T47D (cell line): ENCODE measurements at places on chromosomes 7 and 10.

DNA sequence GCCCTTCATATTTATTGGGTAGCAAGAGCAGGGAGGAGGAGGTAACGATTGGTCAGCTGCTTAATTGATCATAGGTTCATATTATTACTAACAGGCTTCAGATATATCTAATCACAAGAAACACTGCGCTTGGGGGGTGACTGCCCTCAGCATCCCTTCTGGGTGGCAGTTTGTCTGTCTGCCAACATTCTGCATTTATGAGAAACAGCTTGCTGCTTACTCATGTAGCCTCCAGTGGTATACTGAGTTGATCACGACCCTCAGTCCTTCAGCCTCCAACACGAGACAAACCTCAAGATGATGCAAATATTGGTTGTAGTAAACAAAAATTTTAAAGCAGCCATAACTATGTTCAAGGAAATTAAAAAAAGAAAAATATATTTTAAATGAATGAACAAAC lies 657.8 kb upstream of the PHF14 start:
- DNase-seq, result no peak

- no peak for DNase-seq
Measured at GRCh38 chr10:5956146-5956936, 21.0 kb downstream of the IL15RA start.

DNA sequence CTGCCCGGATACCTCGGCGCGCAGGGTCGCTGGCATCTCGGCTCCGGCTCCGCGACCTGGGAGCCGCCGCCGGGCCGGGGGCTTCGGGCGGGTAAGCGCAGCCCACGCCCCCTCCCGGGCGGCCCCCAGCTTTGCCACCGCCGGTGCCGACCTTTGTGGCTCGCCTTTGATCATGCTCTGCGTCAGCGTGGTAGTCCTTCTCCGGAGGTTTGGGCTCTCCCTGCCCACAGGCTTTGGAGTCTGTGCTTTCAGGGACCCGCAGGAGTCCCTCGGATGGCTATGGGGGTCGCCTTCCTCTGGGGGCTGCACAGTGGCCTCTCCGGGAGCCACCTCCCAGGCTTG lies 7.3 kb downstream of the ATP6V1F start:
- no peak for DNase-seq

- DNase-seq, result no peak
Measured at GRCh38 chr7:139762886-139763285, 14.9 kb downstream of the HIPK2 start.

DNA sequence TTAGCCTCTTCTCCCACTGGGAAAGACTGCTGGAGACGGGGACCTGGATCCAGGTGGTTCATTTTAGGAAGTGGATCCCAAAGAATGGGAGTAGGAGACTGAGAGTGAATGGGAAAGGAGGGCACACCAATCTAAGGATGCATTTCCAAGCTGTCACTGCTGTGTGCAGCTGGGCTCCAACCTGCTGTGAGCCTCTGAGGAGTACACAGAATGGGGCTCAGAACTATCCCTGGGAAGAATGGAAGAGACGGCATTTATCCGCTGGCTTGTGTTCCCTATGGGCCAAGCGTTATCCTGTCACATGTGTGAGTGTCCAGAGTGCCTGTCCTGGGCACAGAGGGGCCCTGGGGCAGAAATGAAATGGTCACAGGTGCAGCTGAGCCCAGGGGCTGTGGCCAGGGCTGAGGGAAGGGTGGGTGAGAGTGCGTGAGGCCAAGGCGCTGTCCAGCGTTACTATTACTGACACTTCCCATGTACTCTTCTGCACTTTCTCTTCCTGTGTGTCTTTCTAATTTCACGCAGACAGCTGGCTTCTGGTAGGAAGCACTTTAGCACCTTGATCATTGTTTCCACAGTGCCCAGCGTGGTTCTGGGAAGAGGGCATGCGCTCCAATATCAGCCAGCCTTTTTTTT lies 35.4 kb upstream of the PODXL start:
- DNase-seq, result no peak

GRCh38 chr7:154693661-154694060 lies 309.3 kb downstream of the PAXIP1 start:
- no peak for DNase-seq

- no peak for DNase-seq
Measured at GRCh38 chr10:94220717-94221116, 142.0 kb downstream of the NOC3L start.

DNA sequence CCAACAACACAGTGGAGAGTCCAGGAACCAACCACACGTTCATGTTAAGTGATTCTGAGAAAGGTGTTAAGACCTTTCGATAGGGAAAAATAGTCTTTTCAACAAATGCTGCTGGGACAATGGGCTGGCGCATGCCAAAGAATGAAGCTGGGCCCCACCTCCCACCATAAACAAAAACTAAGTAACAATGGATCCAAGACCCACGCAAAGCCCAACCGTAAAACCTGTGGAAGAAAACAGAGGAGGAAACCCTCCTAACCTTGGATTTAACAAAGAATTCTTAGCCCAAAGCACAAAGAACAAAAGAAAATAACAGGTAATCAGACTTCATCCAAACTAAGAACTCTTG lies 272.8 kb downstream of the ELFN1 start:
- DNase-seq, result no peak

DNA sequence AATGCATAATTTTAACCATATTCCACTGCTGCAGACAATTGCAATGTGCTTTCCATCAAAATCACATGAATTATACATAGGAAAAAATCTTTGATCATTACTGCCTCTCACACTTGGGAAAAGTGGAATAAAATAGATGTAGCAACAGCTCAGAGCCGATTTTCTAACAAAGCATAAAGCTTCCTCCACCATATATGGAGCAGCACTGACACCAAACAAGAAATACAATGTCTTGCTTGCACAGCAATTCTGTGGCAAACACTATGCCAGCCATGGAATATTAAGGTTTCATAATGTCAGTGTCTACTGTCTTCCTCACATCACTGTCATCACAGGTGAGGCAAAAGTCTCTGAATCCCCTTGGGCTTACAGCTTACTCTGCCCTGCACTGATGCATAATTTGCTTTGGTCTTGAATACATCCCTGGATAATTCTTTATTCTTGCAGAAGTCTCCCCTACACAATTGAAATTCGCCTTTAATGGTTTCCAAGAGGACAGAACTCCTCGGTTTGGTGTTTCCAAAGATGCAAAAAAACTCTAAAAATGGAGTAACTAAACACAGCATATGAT lies 198.5 kb downstream of the CACNA2D1 start:
- no peak for DNase-seq

- no peak for DNase-seq
Measured at GRCh38 chr10:83522456-83522855, 616.9 kb upstream of the GHITM start.

GRCh38 chr10:128766915-128767314 lies 640.7 kb upstream of the MKI67 start:
- DNase-seq, result no peak

- no peak for DNase-seq
Measured at GRCh38 chr10:26738301-26738911, 40.9 kb downstream of the PDSS1 start.

DNA sequence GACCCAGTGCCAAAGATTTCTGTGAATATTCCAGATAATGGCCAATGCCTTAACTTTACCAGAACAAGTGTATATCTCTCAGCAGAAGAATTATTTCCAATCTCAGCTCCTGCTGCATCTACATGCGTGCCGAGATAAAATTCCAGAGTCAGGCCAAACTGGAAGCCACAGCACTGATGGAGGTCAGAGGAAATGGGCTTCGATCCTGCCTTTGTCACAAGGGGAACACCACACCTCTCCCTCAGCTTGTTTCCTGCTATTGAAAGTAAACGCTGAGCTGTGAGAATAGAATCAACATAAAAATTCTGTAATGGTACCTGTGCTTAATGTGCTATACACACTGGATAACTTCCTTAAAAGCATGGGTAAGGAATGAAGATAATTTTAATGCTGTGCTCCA lies 255.5 kb downstream of the NEBL start:
- no peak for DNase-seq

- no peak for DNase-seq
Measured at GRCh38 chr10:88254091-88254490, 329.0 kb downstream of the RNLS start.

DNA sequence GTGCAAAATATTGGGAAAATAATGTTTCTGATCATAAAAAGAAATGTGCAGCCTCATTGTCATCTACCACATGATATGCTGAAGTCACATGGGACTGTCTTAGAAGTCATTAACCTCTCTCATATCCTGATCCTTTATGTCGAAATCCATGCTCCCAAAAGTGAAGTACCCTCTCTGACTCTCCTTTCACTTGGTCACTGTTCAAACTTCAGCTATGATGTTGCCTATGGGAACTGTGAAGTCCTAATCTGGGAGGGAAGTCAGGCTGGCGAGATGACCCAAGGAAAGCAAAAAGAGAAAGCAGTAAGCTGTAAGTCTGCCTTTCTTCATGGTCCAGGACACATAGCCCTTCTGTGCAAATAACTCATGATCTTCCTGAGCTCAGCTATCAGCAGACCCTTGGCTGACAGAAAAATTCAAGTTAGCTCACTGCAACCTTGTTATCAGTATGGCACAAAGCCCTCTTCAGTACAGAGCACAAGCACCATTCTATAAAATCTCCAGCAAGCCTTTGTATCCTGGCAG lies 29.5 kb downstream of the WASL start:
- DNase-seq, result no peak

- DNase-seq, result no peak
Measured at GRCh38 chr7:22612776-22613175, 112.8 kb upstream of the STEAP1B start.

DNA sequence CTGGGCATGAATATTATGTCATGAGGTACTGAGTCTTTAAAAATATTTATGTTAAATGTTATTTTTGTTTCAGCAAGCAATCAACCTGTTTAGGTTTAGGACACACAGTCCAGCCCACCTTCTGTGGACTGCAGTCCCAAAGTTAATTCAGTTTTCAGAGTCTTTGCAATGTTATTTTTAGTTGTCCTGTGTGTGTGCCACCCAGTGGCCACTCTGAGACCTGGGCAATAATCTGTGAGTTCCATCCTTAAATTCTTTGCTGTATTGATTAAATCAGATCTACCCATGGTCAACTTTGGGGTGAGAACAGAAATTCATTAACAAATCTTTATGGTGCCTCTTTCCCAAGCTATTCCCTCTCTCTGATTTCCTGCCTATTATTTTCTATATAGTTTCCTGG lies 415.1 kb downstream of the CCSER2 start:
- DNase-seq, result peak; percentile 23

DNA sequence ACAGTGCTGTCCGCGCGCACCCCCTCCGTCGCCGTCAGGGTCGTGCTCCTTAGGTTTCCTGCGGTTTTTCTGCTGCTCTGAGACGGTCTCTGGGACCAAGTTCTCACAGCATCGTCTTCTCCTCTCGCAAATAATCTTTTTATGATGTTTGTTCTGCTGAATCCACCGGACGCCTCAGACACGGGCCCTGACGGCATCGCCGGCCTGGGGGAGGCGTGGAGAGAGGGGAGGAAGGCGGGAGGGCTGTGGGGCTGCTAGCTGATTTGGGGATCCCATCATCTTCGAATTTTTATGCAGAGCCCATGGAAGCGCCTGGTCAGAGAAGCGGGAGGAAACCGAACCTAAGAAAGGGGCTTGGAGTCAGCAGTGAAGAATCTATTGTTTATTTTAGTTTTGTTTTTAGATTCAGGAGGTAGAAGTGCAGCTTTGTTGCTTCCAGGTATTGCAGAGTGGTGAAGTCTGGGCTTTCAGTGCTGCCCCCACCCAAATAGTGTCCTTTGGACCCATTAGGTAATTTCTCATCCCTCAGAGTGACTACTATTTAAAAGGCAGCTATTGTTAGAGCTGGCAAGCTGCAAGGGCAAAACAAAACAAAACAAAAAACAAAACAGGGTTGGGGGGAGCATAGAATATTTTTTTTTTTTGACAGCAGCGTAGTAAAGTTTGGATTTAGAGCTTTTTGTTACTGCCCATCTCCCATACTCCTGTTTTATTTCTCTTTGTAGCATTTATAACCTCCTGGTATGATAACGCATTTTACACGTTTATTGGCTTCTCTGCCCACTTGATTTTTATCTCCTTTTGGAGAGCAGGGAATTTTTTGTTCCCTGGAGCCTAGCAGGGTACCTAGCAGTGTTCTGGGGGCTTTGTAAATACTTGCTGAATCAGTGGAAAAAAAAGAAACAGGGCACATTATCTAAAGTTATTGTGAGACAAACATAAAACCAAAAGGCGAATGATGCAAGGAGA lies 92.6 kb downstream of the SPAG6 start:
- DNase-seq, result no peak

DNA sequence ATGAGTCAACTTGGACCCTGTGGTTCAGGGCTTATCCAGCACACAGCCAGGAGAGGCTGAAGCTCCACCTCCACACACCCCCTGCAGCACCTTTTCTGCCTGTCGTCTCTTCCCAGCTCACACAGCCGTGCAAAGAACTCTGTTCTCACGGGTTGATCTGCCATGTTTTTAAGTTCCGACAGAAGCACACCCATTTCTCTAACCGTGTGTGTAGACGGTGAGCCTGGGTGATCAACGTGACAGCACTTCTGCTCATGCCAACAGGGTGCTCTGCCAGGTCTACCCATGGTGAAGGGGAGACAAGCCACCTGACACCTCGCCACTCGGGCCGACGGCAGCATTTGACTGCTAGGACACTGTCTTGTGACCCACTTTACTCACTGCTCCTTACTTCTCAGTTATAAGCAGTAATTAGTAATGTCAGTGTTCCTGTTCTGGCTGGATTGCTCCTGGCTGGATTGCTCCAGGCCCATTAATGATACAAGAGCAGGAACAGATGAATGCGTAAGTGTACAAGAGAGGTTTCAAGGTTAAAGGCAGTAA lies 90.5 kb downstream of the RNF216 start:
- DNase-seq, result no peak

DNA sequence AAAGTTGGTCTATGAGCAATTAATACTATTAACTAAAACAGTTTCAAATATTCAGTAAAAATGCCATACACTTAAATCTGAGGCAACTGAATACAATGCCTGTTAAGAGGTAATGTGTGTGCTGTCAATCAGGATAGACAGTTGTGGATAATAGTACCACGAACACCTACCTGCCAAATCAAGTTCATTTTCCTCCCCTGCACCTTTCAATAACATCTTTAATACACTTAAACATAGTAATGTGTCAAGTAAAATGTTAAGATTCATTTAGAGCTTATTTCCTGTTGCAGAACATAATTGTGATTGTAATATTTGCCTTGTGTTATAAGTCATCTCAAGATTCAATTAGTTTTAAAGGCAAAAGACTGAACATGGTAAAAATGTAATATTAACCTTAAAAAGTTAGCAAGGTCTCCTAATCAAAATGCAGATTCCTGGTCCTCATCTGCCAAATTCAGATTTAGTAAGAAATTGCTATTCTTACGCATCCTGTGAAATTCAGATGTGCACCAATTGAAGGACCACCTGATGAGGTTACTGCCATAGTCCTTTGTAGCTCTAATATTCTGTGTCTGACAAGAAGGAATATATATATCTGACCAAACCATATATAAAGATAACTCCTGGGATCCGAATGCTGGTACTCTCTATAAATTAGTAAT lies 37.1 kb downstream of the COL1A2 start:
- DNase-seq, result no peak

GRCh38 chr7:130662426-130662825 lies 6.1 kb downstream of the COPG2 start:
- no peak for DNase-seq

GRCh38 chr10:109932968-109933367 lies 9.7 kb upstream of the XPNPEP1 start:
- DNase-seq, result no peak

- no peak for DNase-seq
Measured at GRCh38 chr7:134462337-134462925, 3.5 kb upstream of the AKR1B1 start.

- peak; percentile 62 for DNase-seq
Measured at GRCh38 chr7:29345590-29345989, 151.0 kb downstream of the CHN2 start.

- no peak for DNase-seq
Measured at GRCh38 chr10:67297637-67298181, 371.9 kb downstream of the LRRTM3 start.
